Kidney glomerular epithelial cell (primary cell): ENCODE measurements at places on chromosomes 7 and 10.

GRCh38 chr7:136053689-136054485 is 76.7 kb upstream of the MTPN start:
- DNase-seq: no peak

DNA sequence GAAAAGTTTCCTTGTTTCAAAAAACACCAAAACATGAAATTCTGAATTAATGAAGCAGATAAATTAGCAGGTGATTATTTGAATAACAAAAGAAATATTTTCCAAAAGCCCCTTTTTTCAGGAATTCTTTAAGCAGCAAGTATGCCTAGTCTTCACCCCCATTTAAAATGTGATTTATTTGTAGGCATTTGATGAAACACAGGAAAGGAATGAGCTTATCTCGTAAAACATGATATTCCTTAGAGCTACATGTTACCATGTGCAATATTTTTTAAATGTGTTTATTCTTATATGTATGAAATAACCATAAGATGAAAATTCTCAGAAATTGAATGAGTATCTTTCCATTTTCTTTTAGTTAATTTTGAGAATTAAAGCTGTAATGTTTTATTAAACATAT is 106.1 kb downstream of the CHN2 start:
- DNase-seq: no peak

- DNase-seq: no peak
Observed at GRCh38 chr7:15257689-15258088, 304.1 kb downstream of the AGMO start.

DNA sequence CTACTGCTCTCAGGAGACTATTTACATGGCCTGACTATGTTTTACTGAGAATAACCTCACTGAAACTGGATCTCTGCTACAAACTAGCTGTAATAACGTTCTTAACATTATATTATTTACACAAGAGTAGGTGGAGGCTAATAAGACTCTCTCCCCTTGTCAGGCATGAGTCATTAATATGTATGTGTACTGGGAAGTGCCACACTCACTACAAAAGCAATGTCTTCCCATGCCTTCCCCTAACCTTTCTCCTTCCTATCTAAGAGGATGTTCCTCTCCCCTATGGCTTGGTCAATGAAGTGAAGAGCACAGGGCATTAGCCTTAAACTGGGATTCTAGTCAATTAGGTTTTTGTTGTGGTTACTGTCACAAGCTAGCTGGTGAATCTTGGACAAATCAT is 147.9 kb downstream of the DGKB start:
- peak; percentile 19 for DNase-seq

GRCh38 chr7:22549051-22549450 is 49.1 kb upstream of the STEAP1B start:
- DNase-seq: no peak

- DNase-seq: no peak
Observed at GRCh38 chr10:118256825-118257570, 85.1 kb downstream of the FAM204A start.

GRCh38 chr7:50264908-50265307 is 39.6 kb upstream of the IKZF1 start:
- DNase-seq: no peak

DNA sequence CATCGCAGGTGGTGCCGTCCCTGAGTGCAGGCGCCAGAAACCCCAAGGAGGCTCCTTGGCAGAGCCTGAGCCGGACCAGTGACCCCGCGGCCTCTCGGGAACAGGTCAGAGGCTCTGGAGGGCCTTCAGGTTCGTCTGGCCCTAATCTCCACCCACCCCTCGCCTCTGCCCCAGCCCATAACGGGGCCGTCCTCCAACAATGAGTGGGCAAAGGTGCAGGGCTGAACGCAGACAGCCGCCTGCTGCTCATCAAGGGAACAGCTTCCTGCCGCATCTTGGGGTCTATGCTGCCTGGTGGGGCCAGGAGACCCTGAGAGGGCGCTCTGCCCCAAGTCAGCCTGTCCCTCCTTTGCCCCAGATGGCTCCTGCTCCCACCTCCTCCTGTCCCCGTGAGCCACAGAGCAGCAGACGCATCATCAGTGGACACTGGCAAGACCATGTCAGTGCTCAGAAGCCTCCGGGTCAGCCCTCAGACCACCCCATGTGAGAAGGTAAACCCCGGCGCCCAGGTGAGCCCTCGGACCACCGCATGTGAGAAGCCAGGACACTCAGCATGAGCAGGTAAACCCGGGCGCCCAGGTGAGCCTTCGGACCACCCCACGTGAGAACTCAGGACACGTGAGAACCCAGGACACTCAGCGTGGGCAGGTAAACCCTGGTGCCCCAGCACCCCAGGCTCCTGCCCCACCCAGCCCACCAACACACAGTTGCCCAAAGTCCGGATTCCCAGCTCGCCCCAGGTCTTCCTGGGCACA is 142.0 kb downstream of the PTPRN2 start:
- no peak for DNase-seq

- DNase-seq: no peak
Observed at GRCh38 chr10:954396-954795, 22.9 kb upstream of the LARP4B start.

- DNase-seq: no peak
Observed at GRCh38 chr7:82012453-82012852, 242.6 kb upstream of the HGF start.

GRCh38 chr7:5082806-5083205 is 37.1 kb downstream of the RBAK start:
- no peak for DNase-seq

DNA sequence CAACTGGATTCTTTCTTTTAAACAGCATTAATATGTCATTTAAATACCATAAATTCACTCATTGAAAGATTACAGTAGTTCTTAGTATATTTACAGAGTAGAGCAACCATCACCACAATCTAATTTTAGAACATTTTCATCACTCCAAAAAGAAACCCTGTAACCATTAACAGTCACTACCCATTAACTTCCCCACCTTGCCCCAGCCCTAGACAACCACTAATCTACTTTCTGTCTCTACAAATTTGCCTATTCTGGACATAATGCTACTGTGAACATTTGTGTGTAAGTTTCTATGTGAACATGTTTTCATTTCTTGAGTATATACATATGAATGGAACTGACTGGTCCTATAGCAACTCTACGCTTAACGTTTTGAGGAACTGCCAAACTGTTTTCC is 42.4 kb downstream of the P4HA1 start:
- DNase-seq: no peak
